ENCODE measurements at places on chromosomes 1 and 21.

GRCh38 chr21:42346441-42346840 lies 4.4 kb downstream of the TFF2 start:
- no peak for DNase-seq

DNA sequence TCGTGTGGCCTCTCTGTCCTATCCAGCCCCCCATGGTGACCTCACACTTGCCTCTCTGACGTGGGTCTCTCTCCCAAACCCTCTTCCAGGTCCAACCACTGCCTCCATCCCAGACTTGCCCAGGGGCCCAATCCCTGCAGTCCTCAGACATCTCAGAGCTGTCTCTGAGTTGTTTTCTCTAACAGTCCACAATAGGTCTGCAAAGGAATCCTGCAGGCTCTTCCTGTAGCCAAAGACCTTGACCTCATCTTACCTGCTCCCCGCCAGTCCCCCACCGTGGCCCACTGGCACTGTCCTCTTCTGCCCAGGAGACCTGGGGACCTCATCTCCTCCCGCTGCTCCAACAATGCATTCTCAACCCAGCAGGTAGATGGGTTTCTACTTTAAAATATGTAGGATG lies 10.0 kb downstream of the RNF187 start:
- DNase-seq, result no peak

DNA sequence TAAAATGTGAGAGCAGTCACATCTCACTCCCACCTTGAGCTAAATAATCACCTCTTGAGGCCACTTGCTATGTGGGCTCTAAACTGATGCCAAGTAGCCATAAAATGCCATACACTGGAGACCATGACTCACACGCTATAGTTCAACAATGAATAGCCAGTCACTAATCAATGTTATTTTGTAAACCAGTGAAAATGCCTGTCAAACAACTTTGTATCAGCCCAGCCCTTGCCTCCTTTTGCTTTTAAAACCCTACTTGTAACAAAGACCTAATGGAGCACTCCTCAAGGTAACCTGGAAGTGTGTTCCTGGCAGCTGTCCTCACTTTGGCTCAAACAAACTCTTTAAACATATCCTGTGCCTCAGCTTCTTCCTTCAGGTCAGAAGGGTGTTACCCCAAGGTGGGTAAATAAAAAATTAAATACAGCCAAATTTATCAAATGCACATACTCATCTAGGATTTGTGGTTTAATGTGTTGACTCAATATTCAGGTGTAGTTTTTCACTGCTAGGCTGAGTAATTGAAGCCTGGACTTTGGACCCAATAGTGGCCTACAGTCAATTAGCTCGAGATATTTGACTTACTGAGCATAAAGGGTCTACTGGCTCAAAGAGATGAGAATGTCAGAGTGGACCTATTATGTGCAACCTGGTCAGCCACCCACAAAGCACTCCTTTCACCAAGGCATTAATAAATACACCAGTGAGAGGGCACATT lies 154.3 kb downstream of the COQ8A start:
- no peak for DNase-seq

DNA sequence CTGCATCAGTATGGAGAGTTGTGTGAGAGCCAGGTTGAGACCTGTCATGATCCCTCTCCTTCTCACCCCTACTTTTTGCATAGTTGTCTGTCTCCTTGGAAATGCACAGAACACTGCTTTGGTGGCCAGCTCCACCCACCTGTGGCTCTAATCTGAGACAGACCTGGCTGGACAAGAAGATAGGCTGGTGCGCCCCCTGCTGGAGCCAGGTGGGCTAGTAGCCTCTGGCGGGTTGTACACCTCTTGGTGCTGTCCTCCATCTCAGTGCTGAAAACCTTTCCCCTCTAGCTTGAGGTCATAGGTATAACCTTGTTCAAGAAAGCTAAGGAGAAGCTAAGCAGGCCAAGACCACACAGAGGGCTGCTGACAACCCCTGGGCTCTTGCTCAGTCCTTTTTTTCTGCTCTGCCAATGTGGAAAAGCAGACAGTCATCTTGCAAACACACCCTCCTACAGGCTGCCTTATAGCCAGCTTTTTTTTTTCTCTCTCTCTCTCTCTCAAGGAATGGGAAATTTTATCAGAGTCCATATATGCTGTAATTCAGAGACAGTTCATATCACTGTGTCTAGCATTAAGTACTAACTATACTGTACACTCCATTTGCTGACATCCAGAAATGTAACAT lies 58.8 kb upstream of the SPATA6 start:
- DNase-seq, result no peak

DNA sequence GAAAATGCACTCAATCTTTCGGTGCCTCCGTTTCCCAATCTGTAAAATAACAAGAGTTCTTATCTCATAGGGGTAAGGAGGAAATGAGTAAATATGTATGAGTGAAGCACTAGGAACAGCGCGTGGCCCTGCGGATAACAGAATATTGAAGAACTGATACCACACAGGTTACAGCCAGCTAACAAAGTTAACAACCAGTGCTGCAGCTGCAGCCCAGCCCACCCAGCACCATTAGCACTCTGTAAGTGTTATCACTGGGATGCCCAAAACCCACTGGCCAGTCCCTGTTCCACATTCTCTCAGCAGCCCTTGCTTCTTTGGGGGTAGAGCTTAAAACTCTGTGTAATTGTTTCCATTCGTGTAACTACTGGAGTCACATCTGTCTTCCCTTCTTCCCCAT lies 89.5 kb downstream of the VWA5B1 start:
- DNase-seq, result no peak

DNA sequence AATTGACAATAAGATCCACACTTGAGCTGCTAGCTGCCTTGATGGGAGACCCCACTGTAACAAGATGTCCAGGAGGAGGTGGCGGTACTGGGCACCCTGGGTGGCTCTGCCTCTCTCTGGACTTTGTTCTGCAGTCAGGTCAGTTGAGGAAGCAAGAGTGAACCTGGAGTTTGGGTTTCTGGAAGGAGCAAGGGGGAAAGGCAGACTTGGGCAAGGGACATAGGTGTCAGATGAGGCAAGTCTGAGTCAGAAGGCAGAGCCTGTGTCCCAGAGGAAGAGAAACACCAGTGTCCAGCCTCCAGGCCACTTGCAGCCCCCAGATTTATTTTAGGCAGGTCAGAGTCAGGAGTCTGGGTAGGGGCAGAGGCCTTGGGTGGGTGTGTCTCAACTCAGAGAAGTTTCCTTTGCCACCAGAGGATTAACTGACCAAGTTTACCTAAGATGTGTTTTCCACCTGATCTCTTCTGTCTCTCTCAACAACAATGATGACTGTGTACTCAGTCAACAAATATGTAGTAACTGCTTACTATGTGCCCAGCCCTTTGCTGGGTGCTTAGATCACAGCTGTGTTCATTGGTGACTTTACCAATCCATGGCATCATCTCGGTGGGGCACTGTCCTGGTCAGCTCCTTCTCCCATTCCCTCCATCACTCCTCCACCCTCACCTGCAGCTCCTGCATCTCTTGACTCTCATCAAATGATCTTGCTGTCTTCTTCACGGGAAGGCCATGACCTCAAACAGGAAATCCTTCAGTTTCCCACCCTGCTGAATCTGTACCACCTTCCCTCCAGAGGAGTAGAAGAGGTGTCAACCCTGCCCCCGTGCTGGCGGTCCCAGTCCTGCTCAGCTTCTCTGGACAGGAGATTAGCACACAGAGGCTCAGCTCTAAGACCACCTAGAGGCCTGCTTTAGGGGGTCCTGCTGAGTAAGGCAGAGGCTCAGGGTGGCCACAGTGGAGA lies 36.6 kb downstream of the ELF3 start:
- DNase-seq, result no peak

DNA sequence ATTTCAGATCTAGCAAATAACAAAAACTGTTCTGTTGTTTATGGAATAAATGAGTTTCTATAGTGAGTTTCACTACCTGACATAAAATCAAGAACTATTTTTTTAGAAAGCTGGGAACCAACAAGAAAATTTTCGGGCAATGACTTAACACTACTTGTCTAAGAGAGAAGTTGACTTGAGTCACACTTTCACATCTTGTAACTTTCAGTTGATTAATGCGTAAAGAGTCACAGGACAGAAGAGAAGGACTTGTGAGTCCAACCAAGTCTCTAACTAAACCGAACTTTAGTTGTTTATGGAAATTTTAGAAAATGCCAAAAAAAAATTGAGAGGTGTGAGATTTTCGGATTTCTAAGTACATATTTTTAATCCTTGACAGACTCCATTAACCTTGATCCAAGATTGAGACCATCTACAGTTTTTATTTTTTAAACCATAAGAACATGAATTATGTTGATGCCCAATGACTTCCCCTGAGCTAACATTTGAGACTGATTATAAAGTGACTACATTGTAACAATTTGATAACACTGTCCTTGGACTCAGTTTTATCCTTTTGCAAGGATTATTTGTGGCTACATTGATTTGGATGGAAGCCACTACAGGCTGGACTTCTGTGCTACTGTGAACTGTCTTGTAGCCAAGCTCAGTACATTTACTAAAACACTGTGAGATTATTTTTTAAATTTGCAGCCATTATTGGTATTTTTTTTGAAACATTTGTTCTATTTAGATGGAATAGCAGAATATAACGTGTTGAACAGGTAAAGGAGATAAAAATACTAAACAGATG lies 284.0 kb downstream of the PTPRC start:
- no peak for DNase-seq

GRCh38 chr1:22665752-22666151 lies 12.7 kb downstream of the C1QB start:
- no peak for DNase-seq

- no peak for DNase-seq
These were observed 8.7 kb downstream of the NPHP4 start for GRCh38 chr1:5983361-5984103.

DNA sequence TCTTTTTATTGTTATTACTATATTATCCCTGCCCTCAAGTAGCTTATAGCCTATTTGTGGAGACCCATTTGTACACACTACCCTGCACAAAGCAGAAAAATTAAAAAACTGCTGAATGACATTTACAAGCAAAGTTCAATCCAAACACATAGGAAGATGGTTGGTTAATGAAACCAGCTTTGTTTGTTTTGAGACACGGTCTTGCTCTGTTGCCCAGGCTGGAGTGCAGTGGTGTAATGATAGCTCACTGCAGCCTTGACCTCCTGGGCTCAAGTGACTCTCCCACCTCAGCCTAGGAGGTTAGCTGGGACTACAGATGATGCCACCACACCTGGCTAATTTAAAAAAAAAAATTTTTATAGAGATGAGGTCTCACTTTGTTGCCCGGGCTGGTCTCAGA lies 31.6 kb downstream of the TGFB2 start:
- no peak for DNase-seq

GRCh38 chr1:69846267-69846666 lies 278.5 kb downstream of the LRRC7 start:
- DNase-seq, result no peak

GRCh38 chr1:167977245-167977644 lies 40.4 kb upstream of the MPC2 start:
- DNase-seq, result no peak

DNA sequence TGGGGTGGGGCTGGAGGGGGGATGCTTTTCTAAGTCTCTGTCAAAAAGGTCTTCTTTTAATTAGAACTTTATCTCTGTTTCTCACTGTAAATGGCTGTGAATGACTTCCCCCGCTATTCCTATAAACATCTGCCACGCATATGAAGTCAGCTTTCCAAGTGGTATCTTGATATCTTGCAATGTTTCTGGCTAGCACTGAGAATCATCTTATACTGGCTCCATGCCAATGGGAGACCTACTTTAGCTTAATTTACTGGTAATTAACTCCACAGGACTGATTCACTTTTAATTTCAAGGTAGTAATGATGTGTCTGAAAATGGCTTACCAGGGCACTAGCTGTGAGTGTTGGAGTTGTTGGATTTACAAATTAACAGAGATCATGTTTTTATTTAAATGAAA lies 4.3 kb downstream of the GPR88 start:
- no peak for DNase-seq

DNA sequence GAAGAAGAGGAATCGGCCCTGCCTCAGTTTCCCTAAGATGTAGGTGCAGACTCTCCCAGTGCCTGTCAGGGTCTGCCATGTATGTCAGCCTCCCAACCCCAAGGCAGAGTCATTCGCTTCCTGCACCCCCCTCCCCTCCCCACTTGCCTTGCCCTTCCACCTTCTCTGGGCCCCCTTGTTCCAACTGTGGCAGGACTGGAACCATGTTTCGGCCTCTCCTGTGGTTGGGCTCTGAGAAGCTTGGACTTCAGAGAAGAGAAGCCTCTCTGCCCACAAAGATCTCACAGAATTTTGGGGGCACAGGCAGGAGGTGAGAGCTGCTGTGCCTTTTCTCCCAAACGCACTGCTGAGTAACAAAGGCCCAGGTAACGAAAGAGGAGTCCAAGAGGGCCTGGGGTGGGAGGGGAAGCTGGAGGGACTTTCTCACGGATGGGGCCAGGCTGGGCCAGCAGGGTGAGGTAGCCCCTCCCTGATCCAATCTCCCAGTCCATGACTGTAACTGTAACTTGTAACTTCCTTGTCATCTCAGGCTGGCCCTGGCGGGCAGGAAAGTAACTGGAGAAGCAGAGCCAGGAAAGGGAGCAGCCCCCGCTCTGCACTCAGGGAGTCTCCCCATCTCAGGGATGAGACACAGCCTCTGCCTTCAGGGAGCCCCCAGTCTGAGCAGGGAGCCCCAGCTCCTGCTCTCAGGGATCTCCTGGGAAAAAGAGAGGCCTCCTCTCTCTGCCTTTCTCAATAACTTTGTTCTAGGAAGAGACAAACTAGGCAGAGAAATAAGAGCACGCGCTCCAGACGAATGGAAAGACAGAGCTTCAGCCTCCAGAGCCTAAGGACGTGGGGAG lies 11.3 kb downstream of the CRABP2 start:
- no peak for DNase-seq

DNA sequence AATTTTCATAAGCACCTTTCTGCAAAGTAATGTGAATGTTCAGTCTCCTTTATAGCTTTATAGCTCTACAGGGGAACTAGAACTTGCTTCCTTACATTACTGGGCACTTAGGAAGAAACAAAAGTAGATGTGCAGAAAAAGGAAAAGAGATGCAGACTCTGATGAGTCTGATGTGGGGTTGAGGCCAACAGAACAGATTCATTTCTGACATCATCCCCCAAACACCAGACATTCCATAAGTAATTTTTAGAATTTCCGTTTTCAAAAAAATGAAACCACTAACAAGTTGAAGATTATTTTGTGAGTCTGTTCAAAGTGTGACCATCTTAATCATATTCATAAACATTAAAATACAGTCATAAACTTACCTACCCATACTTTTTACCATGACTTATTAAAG lies 96.0 kb downstream of the NRIP1 start:
- DNase-seq, result no peak

DNA sequence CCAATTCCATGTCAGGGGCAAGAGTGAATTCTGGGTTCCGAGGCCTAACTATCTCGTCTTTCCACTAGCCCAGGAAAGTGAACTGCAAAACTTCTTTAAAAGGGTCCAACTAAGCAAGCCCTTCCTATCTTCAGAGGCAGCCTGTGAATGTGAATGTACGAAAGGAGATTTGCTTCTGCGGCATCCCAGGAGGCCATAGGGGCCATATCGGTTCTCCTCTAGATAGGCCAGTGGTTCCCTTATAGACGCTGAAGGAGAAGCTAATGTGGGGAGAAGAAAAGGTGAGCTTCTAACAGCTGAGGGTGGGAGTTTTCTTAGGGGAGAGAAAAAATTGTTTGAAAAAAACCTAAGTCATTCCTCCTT lies 128.0 kb upstream of the C1orf174 start:
- DNase-seq, result no peak
